ENCODE measurements at places on chromosomes 16 and 17.

DNA sequence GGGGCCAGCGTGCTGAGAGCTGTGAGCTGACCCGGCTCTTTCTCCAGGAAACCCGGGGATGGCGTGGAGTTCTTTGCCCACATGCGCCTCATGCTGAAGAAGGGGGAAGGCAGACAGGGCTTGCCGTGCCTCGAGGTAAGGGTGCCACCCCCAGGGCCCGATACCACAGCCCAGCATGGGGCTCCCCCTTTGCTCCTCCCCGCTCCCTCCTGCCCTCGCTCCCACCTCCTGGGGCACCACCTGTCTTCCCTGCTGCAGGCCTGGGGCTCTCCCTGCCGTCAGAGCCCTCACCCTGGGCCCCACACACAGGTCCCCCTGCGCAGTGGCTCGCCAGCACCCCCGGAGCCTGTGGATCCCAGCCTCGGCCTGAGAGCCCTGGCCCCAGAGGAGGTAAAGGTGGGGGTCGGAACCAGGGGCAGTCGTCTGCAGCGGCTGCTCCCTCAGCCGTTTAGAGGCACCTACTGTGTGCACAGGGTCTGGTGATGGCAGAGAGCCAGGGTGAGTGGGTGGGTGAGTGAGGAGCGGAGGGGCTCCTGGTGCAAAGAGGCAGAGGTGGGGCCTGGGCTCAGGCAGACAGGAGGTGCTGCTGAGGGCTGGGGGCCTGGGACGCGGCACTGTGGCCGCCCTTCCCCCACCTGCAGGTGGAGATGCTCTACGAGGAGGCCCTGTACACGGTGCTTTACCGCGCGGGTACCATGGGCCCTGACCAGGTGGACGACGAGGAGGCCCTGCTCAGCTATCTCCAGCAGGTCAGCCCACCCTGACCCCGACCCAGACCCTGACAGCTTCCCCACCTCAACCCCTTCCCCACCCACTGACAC is 5.6 kb downstream of the BAIAP3 start:
- no peak for DNase-seq

DNA sequence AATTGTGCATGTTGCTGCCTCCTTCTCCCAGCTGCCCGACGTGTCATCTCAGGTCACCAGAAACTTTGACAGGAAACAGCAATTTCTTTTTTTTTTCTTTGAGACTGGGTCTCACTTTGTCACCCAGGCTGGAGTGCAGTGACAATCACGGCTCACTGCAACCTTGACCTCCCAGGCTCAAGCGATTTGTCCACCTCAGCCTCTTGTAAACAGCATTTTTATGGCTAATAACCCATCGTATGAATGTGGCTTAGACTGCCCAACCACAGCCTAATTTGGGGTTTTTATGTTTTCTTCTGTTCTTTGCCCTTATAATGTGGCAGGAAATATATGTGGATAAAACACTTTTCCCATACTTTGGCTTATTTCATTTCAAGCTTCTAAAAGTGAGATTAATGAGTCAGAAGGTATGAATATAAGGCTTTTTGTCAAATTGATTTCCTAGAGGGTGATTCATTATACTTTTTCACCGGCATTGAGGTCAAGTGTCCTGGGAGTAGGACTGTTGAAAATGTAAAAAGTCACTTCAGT is 31.0 kb upstream of the SLC5A10 start:
- no peak for DNase-seq

- DNase-seq: no peak
Observed at GRCh38 chr17:17691468-17692263, 10.4 kb downstream of the RAI1 start.

GRCh38 chr17:38333635-38334295 is 10.0 kb downstream of the GPR179 start:
- no peak for DNase-seq

GRCh38 chr17:7961421-7961820 is 29.4 kb downstream of the CNTROB start:
- no peak for DNase-seq

GRCh38 chr17:42547001-42547461 is 5.7 kb upstream of the HSD17B1 start:
- DNase-seq: no peak
